ENCODE measurements at places on chromosomes 3 and 15.

- no peaks in the 10 kb centered on the region for H3K27me3 ChIP-seq
- H3K27ac ChIP-seq, result no peak overlapping the region
- peaks cover 12% of the 10 kb centered on the region for H3K36me3 ChIP-seq
Measured at GRCh38 chr3:108662142-108662738, 72.7 kb downstream of the DZIP3 start.

GRCh38 chr3:168116279-168116678 is 20.6 kb upstream of the GOLIM4 start:
- no peak overlapping the region for H3K27ac ChIP-seq
- H3K27me3 ChIP-seq, result peaks cover 2% of the 10 kb centered on the region
- H3K4me1 ChIP-seq, result no peaks in the 10 kb centered on the region
- no peaks in the 10 kb centered on the region for H3K36me3 ChIP-seq
- no peak overlapping the region for H3K4me3 ChIP-seq

DNA sequence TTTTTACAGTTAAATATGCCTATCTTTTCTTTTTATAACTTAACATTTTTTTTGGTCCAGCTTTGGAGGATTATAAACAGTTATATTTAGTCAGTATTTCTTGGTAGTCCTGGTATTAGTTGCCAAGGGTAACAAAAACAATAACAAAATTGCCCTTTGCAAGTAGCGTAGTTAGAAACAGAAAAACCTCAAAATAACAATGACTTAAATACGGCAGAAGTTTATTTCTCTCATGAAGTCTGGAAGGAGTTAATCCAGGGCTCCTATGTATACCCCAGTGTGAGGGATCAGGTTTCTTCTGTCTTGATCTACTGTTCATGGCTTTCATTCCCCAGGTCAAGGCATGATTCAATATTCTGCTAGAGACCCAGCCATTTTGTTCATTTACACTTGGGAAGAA is 14.1 kb upstream of the MYH15 start:
- no peaks in the 10 kb centered on the region for H3K4me1 ChIP-seq
- peaks cover 22% of the 10 kb centered on the region for H3K27me3 ChIP-seq
- H3K36me3 ChIP-seq, result no peaks in the 10 kb centered on the region

DNA sequence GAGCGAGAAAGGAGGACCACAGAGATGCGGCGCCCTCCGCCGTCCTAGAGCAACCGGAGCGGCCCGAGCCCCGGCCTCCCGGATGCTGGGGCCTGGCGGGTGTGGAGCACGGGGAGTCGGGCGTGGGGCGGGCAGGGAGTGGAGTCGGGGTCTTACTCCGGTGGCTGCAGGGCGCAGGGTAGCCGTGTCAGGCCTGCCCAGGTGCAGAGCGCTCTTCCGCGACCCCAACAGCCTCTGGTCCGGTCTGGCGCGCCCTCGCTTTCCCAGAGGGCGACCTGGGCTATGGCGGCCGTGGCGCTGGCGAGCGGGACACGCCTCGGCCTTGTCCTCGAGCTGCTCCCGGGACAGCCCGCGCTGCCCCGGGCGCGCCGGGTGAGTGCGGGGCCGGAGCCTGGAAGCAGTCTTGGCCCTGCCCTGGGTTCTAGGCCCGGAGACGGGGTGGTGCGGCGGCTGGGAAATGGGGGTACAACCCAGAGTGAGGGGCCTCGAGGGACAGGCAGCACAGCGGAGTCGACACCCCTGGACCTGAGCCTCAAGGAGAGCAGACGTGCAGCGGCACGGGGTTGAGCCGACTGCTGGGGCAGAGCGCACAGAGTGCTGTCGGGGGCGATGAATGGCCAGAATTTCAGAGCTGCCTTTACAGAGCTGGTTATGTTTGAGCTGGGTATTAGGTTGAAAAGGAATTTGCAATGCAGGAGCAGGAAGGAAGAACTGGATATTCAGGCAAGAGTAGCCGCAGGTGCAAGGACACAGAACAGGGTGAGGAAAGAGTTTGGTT is at the start of gene ZNF662:
TSS of gene ZNF662 (plus strand) at position 73 of the 778 bp plus-strand sequence. CDS start 1,973 bp downstream, outside the sequence.
- H3K27ac ChIP-seq, result no peak within 1 kb of the TSS
- peak within 1 kb of the TSS; percentile 63 for H3K4me3 ChIP-seq
- DNase-seq, result no peak

GRCh38 chr15:67079361-67079760 is 14.0 kb downstream of the SMAD3 start:
- peaks cover 61% of the 10 kb centered on the region for H3K36me3 ChIP-seq
- no peaks in the 10 kb centered on the region for H3K27me3 ChIP-seq
- no peak overlapping the region for H3K27ac ChIP-seq
- peaks cover 90% of the 10 kb centered on the region for H3K4me1 ChIP-seq
- DNase-seq, result no peak

GRCh38 chr3:114496874-114497273 is 203.0 kb downstream of the TIGIT start:
- H3K4me3 ChIP-seq, result no peak overlapping the region
- H3K27ac ChIP-seq, result no peak overlapping the region
- peaks cover 24% of the 10 kb centered on the region for H3K4me1 ChIP-seq
- no peaks in the 10 kb centered on the region for H3K36me3 ChIP-seq

DNA sequence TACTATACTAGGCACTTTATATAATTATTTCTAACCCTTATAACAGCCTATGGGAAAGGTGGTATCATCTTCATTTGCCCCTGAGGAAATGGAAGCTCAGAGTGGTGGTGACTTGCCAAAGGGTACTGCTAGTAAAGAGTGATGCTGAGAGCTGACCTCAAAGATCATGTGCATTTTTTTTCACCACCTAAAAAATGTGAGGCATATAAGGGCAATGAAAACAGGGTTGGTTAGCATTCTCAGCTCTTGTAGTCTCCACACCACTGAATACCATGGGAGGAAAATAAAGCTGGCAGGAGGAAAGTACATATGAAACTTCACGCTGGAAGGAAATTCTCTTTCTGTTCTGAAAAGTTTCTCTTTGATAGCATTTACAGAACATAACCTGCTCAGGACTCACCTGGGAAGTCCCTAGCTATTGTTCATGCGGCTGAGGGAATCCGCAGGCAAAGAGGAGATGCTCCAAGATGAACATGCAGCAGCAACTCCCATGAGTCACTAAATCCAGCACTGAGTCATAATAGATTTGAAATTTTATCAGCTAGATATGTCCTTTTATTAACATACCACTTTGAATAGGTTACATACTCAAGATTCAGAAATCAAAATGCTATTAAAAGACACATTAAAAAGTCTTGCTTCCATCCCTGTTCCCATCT is 17.3 kb downstream of the FAIM start:
- no peak overlapping the region for H3K4me3 ChIP-seq
- peaks cover 4% of the 10 kb centered on the region for H3K4me1 ChIP-seq
- no peak overlapping the region for H3K27ac ChIP-seq
- no peak for DNase-seq

GRCh38 chr3:83514130-83514914 is 1444.5 kb upstream of the CADM2 start:
- no peaks in the 10 kb centered on the region for H3K4me1 ChIP-seq
- H3K27ac ChIP-seq, result no peak overlapping the region
- no peak for DNase-seq
- H3K4me3 ChIP-seq, result no peak overlapping the region
- H3K36me3 ChIP-seq, result no peaks in the 10 kb centered on the region
- H3K27me3 ChIP-seq, result no peaks in the 10 kb centered on the region

DNA sequence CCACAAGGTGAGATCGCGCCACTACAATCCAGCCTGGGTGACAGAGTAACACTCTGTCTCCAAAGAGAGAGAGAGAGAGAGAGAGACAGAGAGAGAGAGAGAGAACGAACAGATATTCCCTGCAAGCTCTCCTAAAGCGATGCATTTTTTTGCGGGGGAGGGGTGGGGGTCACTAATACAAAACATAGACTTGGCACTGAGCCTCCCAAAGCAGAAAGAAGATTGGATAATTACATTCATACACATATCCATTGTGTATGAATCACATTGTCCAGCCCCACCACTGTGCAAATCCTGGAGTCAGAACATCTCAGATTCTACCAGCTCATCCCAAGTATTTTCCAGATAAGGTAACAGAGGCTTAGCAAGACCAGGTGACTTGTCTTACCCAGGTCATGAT is 459.9 kb downstream of the MAGI1 start:
- no peaks in the 10 kb centered on the region for H3K36me3 ChIP-seq
- no peak overlapping the region for H3K27ac ChIP-seq
- H3K27me3 ChIP-seq, result no peaks in the 10 kb centered on the region
- no peak for DNase-seq
- H3K4me3 ChIP-seq, result no peak overlapping the region

DNA sequence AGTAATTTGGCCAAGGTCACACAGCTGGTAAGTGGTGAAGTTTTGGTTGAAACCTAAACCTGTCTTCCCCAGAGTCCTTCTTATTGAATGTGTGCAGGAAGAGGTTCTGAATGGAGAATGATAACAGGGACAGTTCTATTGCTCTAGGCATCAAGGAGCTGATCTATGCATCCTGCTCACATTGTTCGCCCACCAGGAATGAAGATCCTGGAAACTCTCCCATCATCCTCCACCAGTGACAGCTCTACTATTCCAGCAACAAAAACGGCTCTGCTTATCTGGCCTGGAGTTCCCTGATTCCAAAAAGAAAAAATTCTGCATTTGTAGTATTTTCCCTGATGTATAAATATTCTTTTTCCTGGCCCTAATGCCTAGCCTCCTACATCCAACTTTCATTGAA is 16.4 kb upstream of the TNFAIP8L3 start:
- H3K27me3 ChIP-seq, result peaks cover 32% of the 10 kb centered on the region
- no peak overlapping the region for H3K27ac ChIP-seq
- no peaks in the 10 kb centered on the region for H3K4me1 ChIP-seq

- H3K36me3 ChIP-seq, result no peaks in the 10 kb centered on the region
- peaks cover 37% of the 10 kb centered on the region for H3K4me1 ChIP-seq
- DNase-seq, result no peak
- H3K27ac ChIP-seq, result no peak overlapping the region
- H3K27me3 ChIP-seq, result no peaks in the 10 kb centered on the region
- no peak overlapping the region for H3K4me3 ChIP-seq
Measured at GRCh38 chr3:195099951-195100785, 170.8 kb downstream of the XXYLT1 start.

- no peak overlapping the region for H3K4me3 ChIP-seq
- no peak for DNase-seq
- H3K36me3 ChIP-seq, result no peaks in the 10 kb centered on the region
- peaks cover 3% of the 10 kb centered on the region for H3K4me1 ChIP-seq
- H3K27ac ChIP-seq, result no peak overlapping the region
Measured at GRCh38 chr3:16789344-16790120, 95.2 kb upstream of the PLCL2 start.

DNA sequence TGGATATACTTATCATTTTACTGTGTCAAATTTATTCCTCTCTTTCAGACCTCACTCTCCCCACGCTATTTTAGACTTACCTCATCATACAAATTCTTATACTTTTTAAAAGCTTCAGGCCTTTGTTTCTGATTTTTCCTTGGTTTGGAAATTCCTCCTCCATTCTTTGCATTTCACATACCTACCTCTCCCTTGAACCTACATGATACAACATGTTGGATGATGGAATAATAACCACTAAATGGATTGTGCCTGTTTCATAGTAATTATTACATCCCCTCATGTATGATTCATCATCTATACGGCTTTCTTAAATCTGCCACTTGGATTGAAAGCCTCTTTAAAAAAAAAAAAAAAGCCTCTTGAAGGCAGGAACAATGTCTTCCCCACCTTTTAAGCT is 24.6 kb downstream of the TRIP4 start:
- no peak overlapping the region for H3K4me3 ChIP-seq
- H3K27ac ChIP-seq, result no peak overlapping the region
- H3K27me3 ChIP-seq, result no peaks in the 10 kb centered on the region
- H3K36me3 ChIP-seq, result peaks cover 59% of the 10 kb centered on the region

DNA sequence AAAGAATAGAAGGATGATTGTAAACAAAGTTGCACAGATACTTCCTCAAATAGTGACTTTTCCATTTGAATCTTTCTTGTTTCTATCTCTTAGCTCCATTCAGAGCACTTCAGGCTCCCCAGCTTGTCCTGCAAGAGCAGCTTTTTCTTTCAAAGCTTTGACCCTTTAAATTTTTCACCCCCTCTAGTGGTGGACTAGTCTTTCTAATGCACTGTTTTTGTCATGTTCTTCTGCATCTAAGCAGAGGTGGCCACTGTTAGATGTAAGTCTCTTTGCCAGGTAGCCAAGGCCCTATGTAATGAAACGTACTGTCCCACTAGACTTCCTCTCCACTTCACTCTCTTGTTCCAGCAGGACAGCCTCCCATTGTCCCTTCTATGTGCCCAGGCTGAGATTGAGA is 74.0 kb upstream of the MANF start:
- no peak overlapping the region for H3K27ac ChIP-seq
- H3K4me1 ChIP-seq, result no peaks in the 10 kb centered on the region
- H3K36me3 ChIP-seq, result peaks cover 3% of the 10 kb centered on the region
- no peak for DNase-seq
- H3K27me3 ChIP-seq, result no peaks in the 10 kb centered on the region

DNA sequence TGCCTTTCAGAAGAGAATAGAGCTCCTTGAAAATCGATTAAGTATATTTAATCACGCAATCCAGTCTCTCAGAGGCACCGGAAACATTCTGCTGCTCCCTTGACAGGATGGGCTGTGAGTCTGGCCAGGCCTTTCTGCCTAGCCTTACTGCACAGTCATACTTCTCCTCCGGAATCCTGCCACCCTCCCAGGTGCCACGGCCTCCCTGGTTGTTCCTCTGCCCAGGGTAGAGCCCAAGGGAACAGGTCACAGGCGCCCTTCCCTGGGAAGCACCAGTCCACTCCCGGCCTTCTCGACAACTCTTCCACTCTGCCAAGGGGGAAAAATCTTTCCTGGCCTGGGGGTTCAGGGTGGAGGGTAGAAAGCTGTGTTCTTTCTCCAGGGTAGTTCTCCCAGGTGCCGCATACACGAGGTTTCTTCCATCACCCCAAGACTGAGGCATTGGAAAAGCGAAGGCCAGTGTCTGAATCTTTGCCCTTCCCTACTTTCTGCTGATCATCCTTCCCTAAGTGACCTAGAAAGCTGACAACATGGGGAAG is 17.4 kb upstream of the SYNM start:
- no peak overlapping the region for H3K27ac ChIP-seq
- peaks cover 2% of the 10 kb centered on the region for H3K27me3 ChIP-seq
- H3K36me3 ChIP-seq, result no peaks in the 10 kb centered on the region
- H3K4me3 ChIP-seq, result no peak overlapping the region
- DNase-seq, result no peak

GRCh38 chr15:38300395-38300794 is 47.8 kb downstream of the SPRED1 start:
- peaks cover 7% of the 10 kb centered on the region for H3K27me3 ChIP-seq
- peaks cover 4% of the 10 kb centered on the region for H3K4me1 ChIP-seq
- H3K36me3 ChIP-seq, result no peaks in the 10 kb centered on the region
- H3K4me3 ChIP-seq, result no peak overlapping the region
